GDM1 (cell line): ENCODE measurements at places on chromosomes 2 and 18.

DNA sequence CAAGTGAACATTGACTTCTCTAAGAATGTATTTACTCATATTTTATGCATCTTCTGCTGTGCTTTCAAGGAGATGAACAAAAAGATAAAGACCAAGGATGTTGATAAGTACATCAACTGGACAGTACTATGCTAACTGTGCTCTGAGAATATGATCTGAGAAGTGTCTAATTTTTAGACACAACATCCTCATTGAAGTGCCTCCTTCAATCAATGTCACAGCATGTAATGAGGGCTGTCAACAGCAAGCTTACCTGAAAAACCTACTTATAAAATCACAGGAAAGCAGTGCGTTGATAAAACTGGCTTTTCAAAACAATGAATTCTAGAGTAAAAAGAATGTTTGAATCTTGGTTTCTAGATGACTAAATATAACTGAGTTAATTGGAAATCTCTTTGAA, 452.9 kb upstream of the DSEL start:
- no peak for DNase-seq

DNA sequence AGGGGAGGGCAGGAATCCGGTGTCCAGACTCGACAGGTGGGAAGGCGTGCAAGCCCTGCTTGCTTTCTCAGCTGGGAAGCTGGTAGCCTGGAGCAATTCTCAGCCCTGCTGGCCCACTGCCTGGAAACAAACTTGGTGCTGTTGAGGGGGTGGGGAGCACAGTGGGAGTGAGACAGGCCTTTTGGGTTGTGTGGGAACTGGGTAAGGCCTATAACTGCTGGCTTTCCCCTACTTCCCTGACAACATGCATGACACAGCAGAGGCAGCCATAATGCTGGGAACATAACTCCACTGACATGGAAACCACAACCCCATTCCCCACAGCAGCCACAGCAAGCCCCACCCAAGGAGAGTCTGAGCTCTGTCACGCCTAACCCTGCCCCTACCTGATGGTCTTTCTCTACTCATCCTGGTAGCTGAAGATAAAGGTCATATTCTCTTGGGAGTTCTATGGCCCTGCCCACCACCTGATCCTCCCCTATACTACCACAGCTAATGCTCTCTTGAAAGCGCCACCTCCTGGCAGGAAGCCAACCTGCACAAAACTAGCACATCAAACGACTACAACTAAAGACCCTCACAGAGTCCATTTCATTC, 122.9 kb upstream of the ACVR1C start:
- DNase-seq, result peak; percentile 10

DNA sequence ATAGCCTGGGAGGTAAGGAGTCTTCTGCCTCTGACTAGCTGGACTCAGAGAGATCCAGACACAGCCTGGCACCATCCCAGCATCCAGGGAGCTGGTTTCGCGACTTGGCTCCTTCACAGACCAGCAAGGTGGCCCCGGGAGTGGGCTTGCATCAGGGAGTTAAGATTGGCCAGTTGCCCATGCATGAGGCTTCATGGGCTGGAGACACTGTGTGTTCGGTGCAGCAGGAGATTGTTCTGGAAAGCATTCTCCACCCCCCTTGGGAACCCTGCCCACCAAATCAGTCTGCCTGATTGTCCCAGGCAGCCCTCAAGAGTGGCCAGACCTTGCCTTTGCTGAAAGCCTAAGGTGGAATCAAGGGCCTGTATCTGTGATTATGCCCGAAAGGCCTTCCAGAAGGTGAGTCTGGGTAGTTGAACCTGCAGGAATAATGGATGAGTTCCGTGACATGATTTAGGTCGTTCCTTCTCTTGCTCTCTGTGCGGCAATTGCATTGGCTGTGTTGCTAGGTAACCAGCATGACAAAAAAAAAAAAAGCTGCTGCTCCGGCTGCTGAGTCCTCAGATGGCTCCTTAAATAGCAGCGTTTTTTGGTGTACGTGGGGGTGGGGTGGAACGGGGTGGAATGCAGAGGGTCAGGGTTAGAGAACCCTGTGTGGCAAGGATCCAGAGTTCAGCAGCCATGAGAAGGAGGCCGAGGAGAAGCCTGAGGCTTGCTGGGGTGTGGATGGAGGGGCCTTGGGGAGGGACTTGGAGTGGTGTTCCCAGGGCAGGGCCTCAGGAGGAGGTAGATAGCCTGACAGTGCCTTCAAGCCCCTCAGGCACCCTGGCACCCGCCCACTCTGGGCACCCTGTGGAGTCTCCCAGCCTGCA, 93.0 kb upstream of the MCFD2 start:
- DNase-seq, result no peak

- DNase-seq, result peak; percentile 6
Observed at GRCh38 chr18:24538414-24539264, 78.2 kb downstream of the HRH4 start.

DNA sequence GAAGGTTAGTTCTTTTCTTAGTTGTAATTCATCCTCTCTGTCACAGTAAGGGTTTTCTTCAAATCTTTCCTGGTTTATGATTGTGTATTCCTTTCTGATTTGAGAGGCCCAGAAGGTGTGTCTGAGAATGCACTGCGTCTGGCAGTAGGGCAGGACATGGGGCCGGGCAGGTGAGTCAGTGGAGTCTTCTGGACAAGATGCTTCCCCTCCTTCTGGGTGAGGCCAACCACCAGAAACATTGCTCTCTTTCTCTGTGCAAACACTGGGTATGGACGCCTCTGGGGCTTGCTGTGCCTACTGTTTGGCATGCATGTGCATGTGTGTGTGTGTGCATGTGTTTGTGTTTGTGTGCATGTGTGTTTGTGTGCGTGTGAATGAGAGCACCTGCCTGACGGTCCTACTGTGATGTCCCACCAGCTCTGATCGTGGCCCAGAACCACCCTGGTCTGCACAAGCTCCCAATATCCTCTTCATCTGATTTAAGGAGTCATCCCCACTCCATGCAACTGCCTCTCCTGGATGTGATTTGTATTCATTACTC, 93.2 kb upstream of the DLX2 start:
- no peak for DNase-seq

- DNase-seq, result no peak
Observed at GRCh38 chr18:3595369-3596273, 145.6 kb downstream of the TGIF1 start.
